ENCODE measurements at places on chromosomes 16 and 17.

DNA sequence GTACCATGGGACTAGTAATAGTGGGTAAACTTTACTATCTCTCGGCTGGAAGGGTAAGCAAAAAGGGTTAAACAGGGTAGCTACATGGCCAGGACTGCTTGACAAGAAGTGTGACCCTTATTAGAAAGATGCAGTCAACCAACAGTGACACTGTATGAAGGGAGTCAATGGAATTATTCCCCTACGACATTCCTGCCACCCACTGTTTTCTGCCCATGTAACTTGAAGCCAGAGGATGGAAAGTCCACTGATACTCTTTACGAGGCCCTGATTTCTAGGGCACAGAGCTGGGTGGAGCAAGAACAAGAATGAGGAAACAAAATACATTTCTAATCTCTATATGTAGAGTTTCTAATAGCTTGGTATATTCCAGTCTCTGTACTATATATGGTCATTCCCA, 1102.5 kb downstream of the CDH11 start:
- no peak for DNase-seq

DNA sequence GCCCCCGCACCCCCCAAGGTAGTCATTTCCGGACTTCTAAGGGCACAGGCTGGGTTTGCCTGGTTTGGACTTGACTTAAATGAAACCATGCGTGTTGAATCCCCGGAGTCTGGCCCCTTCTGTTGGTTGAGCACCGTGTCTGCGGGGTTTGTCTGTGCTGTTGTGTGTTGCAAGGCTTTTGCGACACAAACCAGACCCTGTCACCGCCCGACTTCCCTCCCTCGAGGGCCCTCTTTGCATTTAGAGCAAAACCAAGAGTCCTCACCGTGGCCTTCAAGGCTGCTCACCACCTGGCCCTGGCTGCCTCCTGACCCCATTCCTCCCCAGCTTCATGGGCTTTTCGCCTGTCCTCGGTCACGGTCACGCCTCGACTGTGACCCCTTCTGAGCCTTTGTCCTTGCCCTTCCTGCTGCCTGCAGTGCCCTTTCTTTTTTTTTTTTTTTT, 7.4 kb downstream of the CRISPLD2 start:
- no peak for DNase-seq

GRCh38 chr16:72604375-72604774, 432.4 kb upstream of the PMFBP1 start:
- no peak for DNase-seq

GRCh38 chr17:66308856-66309255, 6.4 kb downstream of the PRKCA start:
- no peak for DNase-seq

DNA sequence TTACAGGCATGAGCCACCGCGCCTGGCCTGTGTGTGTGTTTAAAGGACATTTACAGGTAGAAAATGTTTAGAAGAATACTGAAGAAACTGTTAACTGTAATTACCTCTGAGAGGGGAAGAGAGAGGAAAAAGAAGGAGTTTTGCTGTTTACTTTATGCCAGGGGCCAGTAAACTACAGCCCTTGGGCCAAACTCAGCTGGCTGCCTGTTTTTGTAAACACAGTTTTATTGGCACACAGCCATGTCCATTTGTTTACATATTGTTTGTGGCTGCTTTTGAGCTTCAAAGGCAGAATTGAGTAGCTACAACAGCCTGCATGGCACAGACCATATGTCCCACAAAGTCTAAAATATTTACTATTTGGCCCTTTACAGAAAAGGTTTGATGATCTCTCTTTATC, 76.4 kb downstream of the GPR139 start:
- DNase-seq, result no peak

GRCh38 chr17:7711051-7711755, 6.2 kb downstream of the EFNB3 start:
- DNase-seq, result no peak

- DNase-seq, result no peak
Observed at GRCh38 chr16:58211245-58211644, 13.3 kb upstream of the CSNK2A2 start.

DNA sequence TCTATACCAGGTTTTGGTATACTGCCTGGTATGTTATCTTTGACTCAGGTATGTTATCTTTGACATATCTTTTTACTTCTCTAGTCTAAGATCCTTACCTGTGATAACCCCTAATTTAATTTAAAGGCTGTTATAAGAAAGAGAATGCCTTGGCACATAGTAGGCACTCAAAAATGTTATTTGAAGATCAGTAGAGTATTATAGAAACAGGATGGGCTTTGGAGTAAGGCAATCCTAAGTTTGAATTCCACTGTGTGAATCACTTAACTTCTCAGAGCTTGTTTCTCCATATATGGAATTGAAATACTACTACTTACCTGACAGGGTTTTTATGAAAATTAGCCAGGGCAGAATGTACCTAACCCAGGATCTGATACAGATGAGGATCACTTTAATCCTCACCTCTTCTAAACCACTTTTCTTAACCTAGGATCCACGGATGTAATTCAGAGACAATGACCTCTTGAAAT, 1.2 kb downstream of the BRIP1 start:
- DNase-seq, result no peak

- DNase-seq, result no peak
Observed at GRCh38 chr17:76092526-76093413, 10.8 kb downstream of the EXOC7 start.
